ENCODE measurements at places on chromosomes 7 and 10.

DNA sequence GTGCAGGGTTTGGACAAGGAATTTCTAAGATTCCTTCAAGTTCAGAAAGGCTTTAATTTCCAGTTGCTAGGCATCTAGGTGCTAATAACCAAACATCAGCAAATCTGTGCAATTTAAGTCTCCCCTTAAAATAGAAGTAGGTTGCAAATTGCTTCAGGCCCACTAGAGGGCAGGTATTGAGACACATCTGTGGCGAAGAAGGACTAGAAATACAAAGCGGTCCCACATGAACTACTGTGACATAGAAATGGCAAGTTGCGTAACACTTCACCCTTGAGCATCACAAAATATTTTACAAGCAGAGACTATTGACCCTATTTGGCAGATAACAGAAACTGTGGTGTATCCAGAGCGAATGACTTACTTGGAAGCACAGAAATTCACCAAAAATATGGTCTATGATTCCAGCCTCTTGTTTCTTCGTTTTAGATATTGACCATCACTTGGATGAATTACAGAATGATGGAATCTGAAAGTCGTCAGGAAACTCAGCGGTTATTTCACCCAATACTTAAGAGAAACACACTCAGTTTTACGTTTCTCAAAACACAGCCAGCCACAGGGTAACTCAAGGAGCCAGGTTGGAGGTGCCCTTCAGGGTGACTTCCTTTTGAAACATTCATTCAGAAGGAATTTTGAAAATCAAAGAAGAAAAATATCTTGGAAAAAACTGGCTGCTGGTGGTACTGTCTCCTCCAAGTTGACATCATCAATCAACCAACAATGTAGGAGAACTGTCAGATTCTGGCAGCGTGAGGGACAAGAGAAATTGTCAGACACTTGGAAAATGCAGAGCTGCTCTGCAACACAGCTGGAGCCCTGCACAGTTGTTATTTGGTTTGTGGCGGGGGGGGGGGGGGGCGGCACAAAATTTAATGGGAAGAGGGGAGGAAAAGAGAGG, 256.3 kb upstream of the MINDY3 start:
- DNase-seq: no peak

GRCh38 chr10:129626796-129627435, 159.9 kb downstream of the MGMT start:
- no peak for DNase-seq

- no peak for DNase-seq
Measured at GRCh38 chr10:114349522-114350215, 54.6 kb downstream of the AFAP1L2 start.

DNA sequence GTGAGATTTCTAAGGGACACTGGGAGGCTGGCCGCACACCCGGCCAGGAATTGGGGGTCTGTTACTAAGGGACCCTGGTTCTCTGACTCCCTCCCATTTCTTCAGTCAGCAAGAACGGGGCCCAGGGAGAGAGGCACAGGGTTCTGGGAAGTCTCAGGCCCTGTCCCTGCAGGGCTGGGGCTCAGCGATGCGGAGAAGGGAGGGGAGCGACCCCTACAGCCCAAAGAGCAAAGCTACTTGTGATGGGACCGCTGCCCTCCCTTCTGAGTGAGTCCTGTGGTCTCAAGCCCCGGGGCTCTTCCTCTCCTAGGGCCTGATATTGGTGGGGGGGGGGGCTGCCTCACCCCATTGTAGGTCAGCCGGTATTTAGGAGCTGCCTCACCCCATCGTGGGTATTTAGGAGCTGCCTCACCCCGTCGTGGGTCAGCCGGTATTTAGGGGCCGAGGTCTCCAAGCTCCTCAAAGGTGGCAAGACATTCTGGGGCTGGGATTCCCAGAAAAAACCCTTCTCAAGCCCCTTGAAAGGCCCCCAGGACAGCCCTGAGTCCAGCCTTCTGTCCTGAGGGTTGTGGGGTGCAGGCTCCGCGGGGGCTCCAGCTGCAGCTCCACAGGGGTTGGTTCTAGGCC, 16.9 kb upstream of the NKX6-2 start:
- DNase-seq: no peak

DNA sequence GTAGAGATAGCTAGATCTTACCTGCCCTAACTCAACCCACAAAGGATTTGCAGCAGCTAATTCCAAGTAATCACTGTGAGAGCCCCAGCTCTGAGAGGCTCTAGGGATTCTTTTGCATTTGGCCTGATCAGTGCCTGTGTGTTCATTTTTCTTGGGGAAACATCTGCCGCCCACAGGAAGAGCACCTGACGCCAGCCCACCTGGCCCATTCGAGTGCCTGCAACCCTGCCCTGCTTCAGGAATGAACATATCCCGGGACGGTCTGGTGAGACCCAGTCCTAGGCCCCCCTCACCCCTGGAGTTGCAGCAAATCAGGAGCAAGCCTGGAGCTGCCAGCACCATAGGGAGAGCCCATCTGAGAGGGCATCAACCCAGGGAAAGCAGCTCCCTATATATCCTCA, 38.8 kb downstream of the GSDME start:
- DNase-seq: no peak

DNA sequence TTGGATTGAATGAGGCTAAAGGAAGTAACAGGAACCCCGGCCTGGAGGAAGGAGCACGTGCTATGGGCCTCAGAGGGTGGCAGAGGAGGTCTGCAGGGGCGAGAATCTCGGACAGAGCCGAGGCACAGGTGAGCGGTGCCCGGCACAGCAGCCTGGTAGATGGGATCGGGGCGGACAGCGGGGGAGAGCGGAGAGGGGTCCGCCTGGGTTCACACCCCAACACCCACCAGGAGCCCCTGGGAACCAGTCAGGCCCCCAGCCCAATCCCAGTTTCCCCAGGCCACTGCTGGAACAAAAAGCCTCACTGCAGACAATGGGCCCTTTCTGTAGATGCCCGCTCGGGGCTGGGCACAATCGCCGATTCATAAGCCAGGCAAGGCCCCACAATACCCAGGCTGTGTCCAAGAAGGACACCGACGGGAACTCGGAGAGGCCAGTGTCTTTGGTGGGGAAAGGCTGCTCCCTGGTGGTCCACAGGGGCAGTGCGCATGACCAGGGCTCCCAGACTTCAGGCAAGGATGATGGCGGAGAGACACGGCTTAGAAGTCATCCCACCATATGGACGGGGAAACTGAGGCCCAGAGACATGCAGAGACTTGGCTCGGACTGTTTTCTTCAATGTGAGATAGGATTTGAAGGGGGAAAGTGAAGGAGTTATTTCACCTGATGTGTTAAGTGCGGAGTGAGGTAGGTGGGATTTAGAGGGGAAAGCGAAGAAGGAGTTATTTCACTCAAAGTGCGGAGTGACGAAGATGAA, 106.9 kb upstream of the GPR26 start:
- DNase-seq: peak; percentile 20

DNA sequence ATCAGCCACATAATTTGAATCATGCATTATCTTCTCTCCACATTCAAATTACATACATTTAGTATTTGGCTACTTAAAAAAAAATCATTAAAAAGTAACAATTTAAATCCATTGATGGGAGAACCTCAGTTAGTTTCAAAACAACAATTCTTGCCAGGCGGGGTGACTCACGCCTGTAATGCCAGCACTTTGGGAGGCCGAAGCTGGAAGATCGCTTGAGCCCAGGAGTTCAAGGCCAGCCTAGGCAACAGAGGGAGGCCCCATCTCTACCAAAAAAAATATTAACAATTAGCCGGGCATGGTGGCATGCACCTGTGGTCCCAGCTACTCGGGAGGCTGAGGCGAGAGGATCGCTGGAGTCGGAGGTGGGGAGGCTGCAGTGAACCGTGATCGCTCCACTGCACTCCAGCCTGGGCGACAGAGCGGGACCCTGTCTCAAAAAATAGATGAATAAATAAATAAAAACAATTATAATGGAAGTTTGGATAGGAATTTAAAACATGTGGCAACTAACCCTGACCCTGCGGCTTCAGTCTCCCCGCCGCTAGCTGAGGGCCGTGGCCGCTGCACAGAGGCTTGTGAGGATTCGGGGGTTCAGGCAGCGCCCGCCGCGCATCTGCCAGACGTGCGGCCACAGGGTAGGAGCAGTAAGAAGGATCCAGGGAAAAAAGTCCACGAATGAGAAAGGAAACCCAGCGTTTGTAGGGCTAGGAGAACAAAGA, 1.1 kb upstream of the CSGALNACT2 start:
- no peak for DNase-seq

GRCh38 chr7:50293509-50294179, 10.9 kb upstream of the IKZF1 start:
- no peak for DNase-seq

GRCh38 chr10:33365871-33366411, 31.5 kb upstream of the NRP1 start:
- DNase-seq: no peak

DNA sequence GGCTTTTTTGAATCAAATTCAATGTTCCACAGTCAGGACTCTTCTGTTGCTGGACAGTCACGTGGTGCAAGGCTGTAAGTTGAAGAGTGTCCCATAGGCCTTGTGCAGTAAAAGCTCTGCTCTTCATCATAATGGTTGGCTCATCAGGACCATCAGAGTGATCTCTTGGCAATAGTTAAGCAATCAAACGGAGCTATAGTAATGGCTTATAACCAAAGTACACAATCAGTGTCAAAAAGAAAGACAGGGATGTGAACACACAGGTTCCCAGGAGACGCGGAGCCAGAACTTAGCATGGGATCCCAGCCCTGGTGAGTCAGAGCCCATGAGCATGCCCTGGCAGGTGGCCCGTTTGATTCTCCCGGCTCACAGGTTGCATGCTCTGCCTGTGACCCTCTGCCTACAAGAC, 10.8 kb upstream of the GPNMB start:
- DNase-seq: peak; percentile 23

DNA sequence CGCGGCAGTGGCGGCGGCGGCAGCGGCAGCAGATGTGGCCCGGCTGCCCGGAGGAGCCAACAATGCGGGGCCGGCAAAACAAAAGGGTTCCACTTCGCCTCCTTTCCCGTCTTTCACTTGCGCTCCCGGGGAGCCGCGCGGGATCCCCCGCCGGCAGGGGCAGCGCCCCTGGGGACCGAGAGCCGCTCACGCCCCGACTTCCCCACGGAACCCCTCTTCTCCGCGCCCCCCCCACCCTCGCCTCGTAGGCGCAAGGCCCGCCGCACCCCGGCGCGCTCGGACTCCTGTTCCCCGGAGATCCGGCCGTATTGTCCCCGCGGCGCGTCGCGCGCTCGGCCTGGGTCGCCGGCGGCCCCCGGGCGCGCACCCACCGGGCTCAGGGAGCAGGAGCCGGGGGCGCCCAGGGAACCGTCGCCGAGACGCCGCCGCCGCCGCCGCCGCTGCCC, 854 bp downstream of the CTBP2 start:
- no peak for DNase-seq

DNA sequence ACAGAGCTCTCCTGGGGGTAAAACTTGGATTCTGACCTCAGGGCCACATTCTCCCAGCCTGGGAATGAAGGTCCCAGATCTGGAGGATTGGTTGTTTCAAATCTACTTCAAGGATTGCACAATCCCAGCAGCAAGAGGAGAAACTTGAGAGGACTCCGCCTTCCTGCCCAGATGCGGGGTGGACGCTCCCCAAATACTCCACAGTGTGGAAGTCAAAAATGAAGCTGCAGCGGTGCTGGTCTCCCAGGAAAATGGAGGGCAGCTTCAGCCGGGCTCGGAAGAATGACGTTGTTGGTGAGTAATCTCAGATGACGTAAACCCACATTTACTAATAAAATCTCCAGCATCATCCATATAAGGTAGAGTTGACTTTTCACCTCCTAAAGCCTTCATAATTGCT, 31.5 kb upstream of the PPP2R2D start:
- DNase-seq: no peak

GRCh38 chr7:40468891-40469864, 334.4 kb downstream of the SUGCT start:
- no peak for DNase-seq

GRCh38 chr10:90779548-90779947, 78.3 kb downstream of the HTR7 start:
- no peak for DNase-seq

DNA sequence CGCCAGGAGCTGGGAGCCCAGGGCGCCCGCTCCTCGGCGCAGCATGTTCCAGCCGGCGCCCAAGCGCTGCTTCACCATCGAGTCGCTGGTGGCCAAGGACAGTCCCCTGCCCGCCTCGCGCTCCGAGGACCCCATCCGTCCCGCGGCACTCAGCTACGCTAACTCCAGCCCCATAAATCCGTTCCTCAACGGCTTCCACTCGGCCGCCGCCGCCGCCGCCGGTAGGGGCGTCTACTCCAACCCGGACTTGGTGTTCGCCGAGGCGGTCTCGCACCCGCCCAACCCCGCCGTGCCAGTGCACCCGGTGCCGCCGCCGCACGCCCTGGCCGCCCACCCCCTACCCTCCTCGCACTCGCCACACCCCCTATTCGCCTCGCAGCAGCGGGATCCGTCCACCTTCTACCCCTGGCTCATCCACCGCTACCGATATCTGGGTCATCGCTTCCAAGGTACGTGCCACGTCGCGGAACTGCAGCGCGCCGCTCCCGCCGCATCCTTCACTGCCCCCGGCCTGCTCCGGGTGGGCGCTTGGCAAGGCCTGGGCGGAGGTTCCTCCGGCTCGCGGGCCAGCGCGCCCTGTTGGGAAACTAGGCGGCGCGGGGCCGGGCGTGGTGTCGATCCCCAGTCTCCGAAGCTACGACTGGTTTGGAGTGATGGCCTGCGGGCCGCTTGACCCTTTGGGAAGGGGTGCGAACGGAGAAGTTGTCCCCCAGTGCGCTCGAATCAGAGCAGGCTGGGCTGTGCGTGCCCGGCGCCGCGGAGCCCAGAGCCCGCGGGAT, 868 bp downstream of the EMX2 start:
- DNase-seq: peak; percentile 60

DNA sequence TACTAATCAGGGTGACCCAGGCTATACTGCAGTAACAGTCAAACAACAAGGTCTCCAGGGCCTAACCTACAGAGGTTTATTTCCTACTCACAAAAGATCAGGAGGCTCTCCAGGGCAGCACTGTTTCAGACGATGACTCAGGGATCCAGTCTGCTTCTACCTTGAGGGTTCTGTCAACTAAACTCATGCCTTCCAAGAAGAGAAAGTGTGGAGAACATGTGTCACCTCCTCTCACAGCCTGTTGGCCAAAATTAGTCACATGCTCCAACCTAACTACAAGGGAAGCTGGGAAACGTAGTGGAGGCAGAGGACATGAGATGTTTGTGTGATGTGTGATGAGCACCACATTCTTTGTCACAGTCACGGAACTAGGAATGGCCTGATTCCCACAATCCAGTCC, 14.7 kb upstream of the INA start:
- DNase-seq: no peak

DNA sequence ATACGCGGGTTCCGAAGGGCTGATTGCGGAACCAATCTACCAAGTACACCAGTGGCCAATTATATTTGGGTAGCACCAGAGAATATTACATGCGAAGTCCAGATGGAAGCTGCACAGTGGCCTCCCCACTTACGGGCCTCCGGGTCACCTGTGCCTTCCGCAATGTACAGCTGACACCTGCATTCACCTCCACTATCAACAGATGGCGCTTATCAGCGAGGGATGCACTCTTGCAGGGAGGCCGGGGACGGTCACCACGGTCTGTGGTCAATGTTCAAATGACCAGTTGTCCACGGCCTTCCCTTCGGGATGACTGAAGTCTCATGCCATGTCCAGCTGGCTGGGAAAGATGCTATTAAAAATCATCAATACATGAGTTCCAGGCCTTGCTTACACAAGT, 47.6 kb downstream of the SLIT1 start:
- no peak for DNase-seq

GRCh38 chr10:60339757-60340156, 49.9 kb downstream of the ANK3 start:
- DNase-seq: no peak

GRCh38 chr7:46283852-46284251, 362.8 kb upstream of the IGFBP3 start:
- DNase-seq: no peak

- no peak for DNase-seq
Measured at GRCh38 chr10:94093286-94093905, 99.7 kb downstream of the PLCE1 start.
